H4 (cell line): ENCODE measurements at places on chromosomes 16 and 17.

GRCh38 chr17:37608351-37609169 lies 658 bp downstream of the SYNRG start:
- peak; percentile 6 for DNase-seq

- peak; percentile 27 for DNase-seq
These were observed 48.5 kb downstream of the HAPSTR1 start for GRCh38 chr16:9139965-9140364.

DNA sequence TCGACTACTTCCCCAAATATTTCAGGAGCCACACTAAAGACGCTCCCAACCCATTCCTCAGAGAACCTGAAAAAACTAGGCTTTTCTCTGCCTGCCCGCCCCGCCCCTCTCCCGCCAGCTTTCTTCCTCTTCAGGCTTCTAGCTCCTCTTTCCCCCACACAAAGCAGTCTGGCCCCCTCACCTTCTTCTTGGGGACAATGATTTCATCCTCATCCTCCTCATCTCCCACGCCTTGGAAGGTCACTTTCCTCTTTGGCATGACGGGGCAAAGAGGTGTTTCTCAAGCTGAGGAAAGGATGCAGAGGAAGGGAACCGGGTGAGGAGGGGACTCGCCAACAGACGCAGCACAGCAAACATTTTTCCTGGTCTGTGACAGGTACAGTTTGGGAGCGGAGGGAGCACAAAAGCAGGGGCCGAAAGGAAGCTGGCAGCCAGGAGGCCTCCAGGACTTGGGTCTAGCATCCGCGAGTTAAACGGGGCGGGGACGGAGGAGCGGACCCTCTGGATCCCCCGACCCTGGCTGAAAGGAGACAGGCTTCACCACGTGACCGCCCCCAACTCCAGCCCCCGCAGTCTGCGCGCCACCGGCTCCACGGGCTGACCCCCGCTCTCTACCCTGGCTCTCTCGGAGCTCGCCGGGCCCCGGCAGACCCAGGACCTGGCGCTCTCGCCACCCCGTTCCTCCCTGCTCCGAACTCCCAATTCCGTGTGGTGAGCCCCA lies 525 bp downstream of the CD2BP2 start:
- DNase-seq, result no peak

- no peak for DNase-seq
These were observed 194.3 kb downstream of the ZNF423 start for GRCh38 chr16:49661465-49662187.

DNA sequence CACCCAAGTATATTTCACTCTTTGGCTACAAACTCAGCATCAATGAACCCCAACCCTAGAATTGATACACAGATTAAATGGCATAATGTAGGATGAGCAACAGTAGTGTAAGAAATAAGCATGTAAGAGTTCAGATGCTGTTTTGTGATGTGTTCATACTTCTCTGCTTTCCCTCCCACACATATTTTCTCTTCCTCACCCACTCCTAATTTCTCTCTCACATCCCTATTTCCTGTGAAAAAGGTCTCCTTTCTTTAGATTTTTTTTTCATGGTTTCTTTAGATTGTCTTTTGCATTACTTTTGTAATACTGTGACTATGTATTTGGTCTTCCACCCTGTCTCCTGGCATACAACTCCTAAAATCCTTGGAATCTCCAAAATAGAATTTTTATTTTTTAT lies 21.7 kb downstream of the CREBBP start:
- no peak for DNase-seq

GRCh38 chr16:80564394-80564793 lies 23.6 kb downstream of the DYNLRB2 start:
- no peak for DNase-seq

GRCh38 chr16:87487361-87487924 lies 5.4 kb downstream of the ZCCHC14 start:
- DNase-seq, result no peak

- no peak for DNase-seq
These were observed 166.3 kb downstream of the CMIP start for GRCh38 chr16:81610936-81611335.

DNA sequence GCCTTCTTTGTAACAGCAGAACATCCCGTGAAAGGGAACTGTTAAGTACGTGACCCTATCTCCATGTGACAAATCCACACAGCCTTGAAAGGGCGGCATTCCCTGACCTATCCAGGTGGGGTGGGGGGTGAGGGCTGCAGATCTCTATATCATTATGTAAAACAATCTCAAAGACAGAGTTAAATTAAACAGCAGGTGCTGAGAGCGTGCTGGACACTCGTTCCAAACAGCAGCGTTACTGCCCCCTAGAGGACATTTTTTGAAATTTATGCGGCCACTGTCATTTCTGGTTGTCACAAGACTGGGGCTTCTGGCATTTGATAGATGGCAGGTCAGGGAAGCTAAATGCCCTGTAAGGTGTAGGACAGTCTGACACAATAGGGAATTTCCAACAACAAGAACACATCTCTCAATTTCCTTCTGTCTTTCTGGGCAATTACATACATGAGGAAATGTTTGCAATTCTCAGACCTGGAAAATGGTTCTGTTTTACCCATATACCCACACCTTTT lies 6.7 kb upstream of the SLC25A39 start:
- peak; percentile 45 for DNase-seq

DNA sequence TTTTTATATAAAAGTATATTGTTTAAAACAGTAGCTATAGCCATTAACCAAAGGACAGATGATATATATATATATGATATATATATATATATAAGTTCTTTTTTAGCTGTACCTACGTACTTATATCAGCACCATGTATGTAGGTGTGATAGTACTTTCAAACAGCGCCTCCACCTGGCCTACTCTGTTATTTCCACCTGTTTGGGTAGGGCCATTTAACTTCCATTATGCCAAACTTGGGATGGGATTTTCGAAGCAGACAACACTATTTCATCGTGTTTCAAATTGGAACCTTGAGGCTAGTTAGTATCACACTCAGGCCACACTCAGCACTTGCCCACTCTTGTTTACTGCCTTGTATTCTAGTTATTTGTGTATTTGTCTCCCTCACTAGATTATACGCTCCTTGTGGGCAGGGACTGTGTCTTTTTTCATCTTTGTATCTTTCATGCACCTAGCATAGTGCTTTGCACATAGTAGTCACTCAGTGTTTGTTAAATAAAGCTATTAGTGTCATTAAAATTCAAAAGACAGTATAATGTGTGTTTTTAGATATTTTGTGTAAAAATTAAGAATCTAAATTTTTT lies 11.8 kb upstream of the CLTC start:
- no peak for DNase-seq

DNA sequence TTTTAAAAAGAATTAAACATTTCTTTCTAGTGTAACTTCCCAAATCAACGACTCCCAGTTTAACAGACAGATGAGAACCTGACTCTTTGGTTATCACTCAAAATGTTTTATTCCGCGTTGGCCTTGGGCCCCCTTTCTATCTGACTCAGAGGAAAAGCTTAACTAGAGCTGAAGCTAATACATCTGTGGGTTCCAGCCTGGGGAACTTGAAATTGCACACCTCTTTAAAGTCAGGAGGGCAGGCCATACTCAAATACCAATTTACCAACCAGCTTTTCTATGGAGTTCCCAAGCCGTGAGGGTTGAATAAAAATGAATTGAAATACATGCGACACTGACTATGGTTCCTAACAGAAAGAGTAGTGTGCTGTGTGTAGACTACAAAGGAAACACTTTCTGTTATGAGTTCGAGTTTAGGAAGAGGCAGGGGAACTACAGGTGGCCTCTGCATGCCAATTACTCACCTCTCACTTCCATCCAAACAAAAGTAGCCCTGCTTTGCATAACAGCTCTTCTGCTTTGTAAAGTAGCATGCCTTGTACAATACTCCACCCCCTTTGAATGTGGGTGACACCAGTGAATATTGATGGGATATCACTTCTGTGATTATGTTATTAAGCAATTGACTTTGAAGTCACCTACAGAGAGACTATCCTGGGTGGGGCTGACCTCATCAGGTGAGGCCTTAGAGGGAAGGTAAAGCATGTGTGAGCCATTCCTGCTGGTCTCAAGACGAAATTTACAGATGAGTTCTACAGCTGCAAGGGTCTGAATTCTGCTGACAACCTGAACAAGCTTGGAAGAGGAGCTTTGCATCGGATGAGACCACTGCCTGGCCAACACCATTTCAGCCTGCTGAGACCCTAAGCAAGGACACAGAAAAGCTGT lies 92.1 kb downstream of the WDR59 start:
- no peak for DNase-seq

DNA sequence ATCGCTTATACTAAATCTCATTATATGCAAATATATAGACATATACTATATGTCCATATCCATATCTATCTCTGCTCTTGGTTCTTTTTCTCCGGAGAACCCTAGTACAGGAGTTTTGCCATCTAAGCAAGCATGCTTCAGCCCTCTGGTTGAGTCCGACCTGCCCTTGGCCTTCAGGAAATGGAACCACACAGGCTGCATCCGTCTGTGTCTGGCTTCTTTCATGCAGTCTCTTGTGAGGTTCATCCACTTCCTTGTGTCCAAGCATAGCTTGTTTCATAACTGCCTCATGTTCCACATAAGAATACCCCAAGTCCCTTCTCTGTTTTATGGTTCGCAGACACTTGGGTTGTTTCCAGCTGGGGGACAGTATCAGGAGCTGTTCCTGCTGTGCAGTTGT lies 16.8 kb downstream of the SNX20 start:
- no peak for DNase-seq

DNA sequence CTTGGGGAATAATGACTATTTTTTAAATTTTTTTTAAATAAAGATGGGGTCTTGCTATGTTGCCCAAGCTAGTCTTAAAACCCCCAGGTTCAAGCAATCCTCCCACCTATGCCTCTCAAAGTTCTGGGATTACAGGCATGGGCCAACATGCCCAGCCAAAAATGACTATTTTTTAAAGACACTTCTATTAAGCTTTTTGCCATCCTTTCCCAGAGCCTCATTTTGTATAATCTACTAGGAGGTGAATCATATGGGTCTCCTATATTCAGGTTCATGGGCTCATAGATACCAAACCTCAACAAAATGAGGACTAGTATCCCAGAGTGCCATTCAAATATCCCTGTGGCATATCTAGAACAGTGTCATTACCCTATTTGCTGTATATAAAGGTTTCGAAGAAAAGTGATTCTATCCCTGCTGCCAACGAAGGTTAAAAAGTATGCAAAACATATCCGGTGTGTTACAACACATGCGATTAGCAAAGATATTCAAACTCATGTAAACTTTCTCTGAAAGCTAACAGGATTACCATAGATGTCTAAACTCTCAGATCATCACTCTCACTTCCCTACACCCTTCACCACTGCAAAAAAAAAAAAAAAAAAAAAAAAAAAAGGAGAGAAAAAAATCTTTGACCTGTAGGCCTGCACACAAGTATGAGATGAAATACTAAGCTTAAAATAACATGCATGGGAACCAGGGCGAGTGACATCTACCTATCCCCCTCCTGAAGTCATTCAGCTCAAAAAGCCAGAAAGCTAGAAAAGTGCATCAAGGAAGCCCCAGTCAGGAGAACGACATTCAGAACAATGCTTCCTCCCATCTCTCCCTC lies 23.5 kb downstream of the XPO6 start:
- no peak for DNase-seq

DNA sequence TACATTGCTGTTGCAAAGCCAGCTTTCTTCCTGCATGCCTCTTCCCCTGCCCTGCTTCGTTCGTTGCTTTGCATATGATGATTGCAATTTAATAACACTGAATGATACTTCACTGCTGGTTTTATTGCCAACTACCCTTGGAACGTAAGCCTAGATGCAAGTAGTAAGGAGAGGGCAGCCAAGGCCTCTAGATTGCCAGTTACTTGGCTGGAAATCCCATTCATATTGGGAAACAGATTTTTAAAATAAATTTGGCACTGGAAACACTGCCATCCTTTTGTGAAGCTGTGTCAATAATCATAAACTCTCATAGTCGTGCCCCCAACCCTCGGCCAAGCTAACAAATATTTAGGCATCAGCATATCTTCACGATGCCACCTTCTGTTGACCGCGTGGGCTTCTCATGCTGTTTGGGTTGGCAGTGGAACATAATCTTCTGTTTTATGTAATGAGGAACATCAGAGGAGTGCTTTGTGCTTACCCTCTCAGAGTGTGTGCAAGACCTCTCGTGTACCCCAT lies 86.5 kb downstream of the MAP2K6 start:
- DNase-seq, result peak; percentile 13

- DNase-seq, result no peak
These were observed 10.2 kb downstream of the NARF start for GRCh38 chr17:82468692-82469091.

- DNase-seq, result peak; percentile 41
These were observed 8.3 kb downstream of the TMEM114 start for GRCh38 chr16:8581831-8582580.

DNA sequence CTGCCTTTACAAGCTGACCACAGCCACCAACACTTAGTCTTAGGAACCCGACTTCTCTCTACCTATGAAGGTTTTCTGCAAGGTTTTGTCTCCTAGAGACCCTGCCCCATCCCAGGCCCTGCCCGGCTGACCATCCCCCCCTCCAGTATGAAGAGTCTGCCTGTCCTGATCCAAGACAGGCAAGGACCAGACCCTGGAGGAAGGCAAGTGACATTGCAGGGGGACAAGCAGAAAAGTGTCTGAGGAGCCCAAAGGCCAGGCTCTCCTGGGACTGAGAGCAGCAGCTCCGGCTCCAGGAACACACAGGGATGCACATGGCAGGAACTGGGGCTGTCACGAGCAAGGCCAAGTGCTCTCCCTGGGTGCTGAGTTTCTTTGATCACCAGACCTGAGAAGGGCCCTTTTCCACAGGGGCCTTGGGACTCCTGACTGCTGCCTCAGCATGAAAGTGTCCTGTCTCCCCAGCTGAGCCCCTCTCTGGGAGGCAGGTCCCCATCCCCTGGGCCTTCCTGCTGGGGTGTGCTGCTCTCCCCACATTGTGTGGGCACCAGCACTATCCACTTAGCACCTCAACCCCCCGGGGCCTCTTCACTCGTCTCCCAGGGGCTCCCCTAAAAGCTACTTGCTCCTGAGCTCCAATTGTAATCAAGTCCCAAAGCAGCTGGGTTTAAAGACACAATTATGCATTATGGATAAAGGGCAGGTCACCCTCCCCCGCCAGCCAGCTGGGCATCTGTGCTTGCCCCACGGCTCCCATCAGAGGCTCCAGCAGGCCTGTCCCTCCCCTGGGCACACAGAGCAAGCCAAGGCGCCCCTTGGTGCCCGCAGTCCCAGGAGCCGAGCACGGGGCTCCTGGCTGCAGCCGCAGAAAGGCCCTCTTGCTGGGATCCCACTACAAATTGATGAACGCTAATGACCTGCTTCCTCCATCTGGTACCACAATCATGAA lies 11.6 kb upstream of the CACNG4 start:
- DNase-seq, result no peak

- DNase-seq, result no peak
These were observed 15.0 kb downstream of the HASPIN start for GRCh38 chr17:3738562-3739295.

DNA sequence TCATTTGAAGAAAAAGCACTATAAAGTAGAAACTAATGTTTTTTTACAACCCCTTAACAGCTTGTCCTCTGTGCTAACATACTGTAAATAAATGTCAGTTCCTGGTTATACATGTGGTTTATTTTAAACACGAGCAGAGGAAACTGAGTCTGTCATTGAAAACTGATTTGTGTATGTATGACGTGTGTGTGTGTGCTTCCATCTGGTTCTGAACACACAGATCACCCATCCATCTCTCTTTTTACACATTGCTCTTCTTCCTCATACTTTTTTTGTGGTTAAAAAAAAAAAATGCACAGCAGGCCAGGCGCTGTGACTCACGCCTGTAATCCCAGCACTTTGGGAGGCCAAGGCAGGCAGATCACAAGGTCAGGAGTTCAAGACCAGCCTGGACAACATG lies 49.5 kb downstream of the ZNF423 start:
- DNase-seq, result no peak

GRCh38 chr16:72502594-72503005 lies 330.6 kb upstream of the PMFBP1 start:
- no peak for DNase-seq

- no peak for DNase-seq
These were observed 210.5 kb upstream of the C16orf82 start for GRCh38 chr16:26856271-26856670.
